ENCODE measurements at places on chromosomes 5 and 9. TPM values are rescaled to one million over a fixed set of nuclear protein-coding genes. Genes with fewer than 3 reads are reported as not detected.

- H3K36me3 ChIP-seq, result peaks cover 7% of the 10 kb centered on the region
- no peak overlapping the region for H3K4me3 ChIP-seq
- no peak for DNase-seq
These were observed 34.7 kb downstream of the CSNK1G3 start for GRCh38 chr5:123546657-123547056.

GRCh38 chr9:100027543-100027942 lies 71.3 kb downstream of the ERP44 start:
- no peaks in the 10 kb centered on the region for H3K27me3 ChIP-seq
- peaks cover 3% of the 10 kb centered on the region for H3K4me1 ChIP-seq
- no peak overlapping the region for H3K27ac ChIP-seq
- H3K36me3 ChIP-seq, result peaks cover 18% of the 10 kb centered on the region
- DNase-seq, result no peak

DNA sequence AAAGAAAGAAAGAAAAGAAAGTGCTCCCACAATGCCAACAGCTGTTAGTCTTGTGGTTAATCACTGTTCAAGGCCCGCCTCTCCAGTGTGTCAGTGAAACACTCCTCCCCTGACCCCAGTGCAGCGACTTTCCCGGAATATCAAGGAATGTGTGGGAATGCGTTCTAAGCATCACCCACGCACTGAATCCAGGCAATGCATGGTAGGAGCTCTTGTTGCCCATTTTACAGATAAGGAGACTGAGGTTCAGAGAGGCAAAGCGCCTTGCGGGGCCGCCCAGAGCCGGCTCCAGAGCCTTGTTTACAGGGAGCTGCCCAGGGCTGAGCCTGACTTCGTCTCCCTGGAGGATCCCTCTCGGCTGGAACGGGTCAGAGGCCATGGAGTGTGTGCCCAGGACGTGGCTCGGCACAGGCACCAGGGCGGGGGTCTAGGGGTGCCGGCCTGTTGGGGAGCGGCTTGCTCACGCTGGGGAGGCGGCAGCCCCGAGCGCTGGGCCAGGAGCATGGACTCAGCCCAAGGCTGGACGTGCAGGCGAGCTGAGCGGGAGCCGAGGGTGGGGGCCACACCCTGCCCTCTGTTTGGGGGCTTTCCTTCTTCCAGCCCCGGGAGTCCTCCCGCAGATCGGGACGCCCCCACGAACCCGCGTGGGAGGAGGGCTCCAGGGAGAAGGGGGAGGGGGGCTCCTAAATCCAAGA lies 823 bp downstream of the ST6GALNAC6 start:
- peak overlapping the region; percentile 82 for H3K4me3 ChIP-seq
- H3K4me1 ChIP-seq, result peaks cover 29% of the 10 kb centered on the region

- no peaks in the 10 kb centered on the region for H3K27me3 ChIP-seq
- peaks cover 3% of the 10 kb centered on the region for H3K36me3 ChIP-seq
- DNase-seq, result no peak
- no peak overlapping the region for H3K27ac ChIP-seq
- H3K4me3 ChIP-seq, result no peak overlapping the region
These were observed 19.7 kb downstream of the CSF2 start for GRCh38 chr5:132093271-132093670.

GRCh38 chr5:65125591-65126541 lies 355.9 kb downstream of the ADAMTS6 start:
- no peak overlapping the region for H3K4me3 ChIP-seq
- H3K36me3 ChIP-seq, result no peaks in the 10 kb centered on the region
- H3K27ac ChIP-seq, result no peak overlapping the region
- peaks cover 1% of the 10 kb centered on the region for H3K4me1 ChIP-seq

DNA sequence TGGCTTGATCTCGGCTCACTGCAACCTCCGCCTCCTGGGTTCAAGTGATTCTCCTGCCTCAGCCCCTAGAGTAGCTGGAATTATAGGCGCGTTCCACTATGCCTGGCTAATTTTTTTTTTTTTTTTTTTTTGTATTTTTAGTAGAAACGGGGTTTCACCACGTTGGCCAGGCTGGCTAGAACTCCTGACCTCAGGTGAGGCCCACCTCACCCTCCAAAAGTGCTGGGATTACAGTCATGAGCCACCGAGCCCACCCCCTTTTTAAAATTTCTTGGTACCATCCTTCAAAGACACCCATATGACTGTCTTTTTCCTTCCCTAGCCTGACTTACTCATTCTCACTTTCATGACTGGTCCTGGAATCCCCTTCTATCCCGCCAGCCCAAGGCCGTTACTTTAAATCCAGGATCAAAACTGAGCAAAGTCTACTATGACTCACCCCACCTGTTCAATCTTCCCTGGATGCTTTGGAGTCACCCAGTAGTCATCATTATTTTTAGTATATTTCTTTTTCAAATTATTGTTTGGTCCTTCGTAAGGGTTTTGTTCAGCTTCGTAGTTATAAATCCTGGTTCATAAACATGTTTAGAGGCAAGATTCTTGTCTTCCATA lies 1.2 kb upstream of the TBCA start:
- H3K4me3 ChIP-seq, result no peak overlapping the region
- peaks cover 23% of the 10 kb centered on the region for H3K36me3 ChIP-seq
- H3K4me1 ChIP-seq, result peaks cover 41% of the 10 kb centered on the region
- peak; percentile 11 for DNase-seq

- H3K4me1 ChIP-seq, result peaks cover 8% of the 10 kb centered on the region
- DNase-seq, result no peak
- H3K4me3 ChIP-seq, result no peak overlapping the region
- no peaks in the 10 kb centered on the region for H3K36me3 ChIP-seq
- H3K27me3 ChIP-seq, result peaks cover 2% of the 10 kb centered on the region
These were observed 68.0 kb upstream of the CTSL start for GRCh38 chr9:87657893-87658292.

DNA sequence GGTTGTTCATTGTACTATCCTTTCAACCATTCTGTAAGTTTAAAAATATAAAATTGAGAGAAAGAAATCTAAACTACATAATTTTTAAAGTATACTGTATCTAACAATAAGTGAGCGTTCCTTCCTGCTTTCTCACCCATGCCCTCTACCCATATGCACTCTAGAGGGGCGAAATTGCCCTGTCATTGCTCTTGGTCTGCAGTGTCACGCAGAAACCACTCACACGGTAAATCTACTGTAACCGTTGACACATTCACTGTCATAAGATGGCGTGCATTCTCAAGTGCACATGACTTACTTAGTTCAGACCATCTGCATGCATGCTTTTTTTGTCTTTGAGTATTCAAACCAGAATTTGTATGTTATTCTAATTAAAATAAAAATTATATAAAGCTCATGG lies 55.7 kb upstream of the NIPBL start:
- peak; percentile 9 for DNase-seq
- no peaks in the 10 kb centered on the region for H3K4me1 ChIP-seq
- H3K27me3 ChIP-seq, result peaks cover 13% of the 10 kb centered on the region
- no peaks in the 10 kb centered on the region for H3K36me3 ChIP-seq
- H3K4me3 ChIP-seq, result no peak overlapping the region
- no peak overlapping the region for H3K27ac ChIP-seq

DNA sequence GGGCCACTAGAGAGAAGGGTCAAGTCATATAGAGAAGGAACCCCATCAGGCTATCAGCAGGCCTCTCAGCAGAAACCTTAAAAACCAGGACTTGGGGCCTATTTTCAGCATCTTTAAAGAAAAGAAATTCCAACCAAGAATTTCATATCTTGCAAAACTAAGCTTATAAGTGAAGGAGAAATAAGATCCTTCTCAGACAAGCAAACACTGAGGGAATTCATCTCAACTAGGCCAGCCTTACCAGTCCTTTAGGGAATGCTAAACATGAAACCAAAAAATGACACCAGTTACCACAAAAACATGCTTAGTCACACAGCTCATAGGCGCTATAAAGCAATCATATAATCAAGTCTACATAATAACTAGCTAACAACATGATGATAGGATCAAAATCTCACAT lies 407.1 kb downstream of the LRRC70 start:
- no peaks in the 10 kb centered on the region for H3K36me3 ChIP-seq
- DNase-seq, result no peak

DNA sequence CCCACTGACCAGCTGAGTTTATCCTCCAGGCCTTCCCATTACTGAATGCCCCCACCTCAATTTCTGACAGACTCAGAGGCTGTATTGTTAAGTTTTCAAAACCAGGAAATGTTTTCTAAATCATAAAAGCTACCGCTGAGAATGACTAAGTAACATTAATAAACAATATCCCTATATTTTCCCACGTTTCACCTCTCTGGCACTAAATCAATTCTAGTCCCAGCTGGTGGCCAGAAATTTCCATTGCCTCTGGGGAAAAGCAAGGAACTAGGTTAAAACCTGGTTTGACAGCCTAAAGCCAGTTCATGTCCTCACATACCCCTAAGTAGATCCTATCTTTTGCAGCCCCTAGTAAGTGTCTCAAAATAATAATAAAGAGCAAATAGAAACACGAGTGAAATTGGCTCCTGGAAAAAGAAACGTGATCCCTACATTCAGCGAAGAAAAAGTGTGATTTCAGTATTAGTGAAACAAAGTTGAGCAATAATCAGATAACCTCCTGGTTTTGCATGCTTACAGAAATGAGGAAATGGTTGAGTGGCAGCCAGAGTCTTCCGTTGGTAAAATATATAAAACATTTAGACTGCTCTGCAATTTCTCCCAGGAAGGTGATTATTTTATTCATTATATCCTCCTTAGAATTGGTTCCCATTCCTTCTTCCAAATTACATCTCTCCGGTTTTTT lies 110.9 kb downstream of the ESM1 start:
- H3K27ac ChIP-seq, result no peak overlapping the region
- peaks cover 46% of the 10 kb centered on the region for H3K27me3 ChIP-seq
- no peak overlapping the region for H3K4me3 ChIP-seq

GRCh38 chr5:87079219-87079618 lies 188.5 kb upstream of the RASA1 start:
- H3K27ac ChIP-seq, result peak overlapping the region; percentile 35
- H3K4me1 ChIP-seq, result peaks cover 52% of the 10 kb centered on the region
- peak; percentile 8 for DNase-seq
- no peak overlapping the region for H3K4me3 ChIP-seq
- no peaks in the 10 kb centered on the region for H3K36me3 ChIP-seq

DNA sequence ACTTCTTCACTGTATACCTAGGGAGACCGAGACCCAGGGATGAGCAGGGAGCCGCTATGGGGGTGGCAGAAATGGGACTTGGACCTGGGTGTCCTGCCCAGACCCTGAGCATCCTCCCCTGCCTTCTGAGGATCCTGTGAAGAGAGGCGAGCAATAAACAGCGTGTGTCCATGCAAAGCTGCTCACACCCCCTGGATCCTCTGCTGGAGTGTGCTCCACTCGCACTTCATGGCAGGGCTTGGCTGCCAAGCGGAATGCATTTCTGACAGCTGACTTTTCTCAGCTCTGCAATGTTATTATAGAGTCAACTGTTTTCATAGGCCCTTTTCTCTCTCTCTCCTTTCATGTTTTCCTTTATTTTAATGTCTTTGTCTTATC lies 31.0 kb upstream of the ALDH1B1 start:
- no peaks in the 10 kb centered on the region for H3K36me3 ChIP-seq
- H3K4me3 ChIP-seq, result no peak overlapping the region
- no peak for DNase-seq
- H3K27ac ChIP-seq, result no peak overlapping the region

DNA sequence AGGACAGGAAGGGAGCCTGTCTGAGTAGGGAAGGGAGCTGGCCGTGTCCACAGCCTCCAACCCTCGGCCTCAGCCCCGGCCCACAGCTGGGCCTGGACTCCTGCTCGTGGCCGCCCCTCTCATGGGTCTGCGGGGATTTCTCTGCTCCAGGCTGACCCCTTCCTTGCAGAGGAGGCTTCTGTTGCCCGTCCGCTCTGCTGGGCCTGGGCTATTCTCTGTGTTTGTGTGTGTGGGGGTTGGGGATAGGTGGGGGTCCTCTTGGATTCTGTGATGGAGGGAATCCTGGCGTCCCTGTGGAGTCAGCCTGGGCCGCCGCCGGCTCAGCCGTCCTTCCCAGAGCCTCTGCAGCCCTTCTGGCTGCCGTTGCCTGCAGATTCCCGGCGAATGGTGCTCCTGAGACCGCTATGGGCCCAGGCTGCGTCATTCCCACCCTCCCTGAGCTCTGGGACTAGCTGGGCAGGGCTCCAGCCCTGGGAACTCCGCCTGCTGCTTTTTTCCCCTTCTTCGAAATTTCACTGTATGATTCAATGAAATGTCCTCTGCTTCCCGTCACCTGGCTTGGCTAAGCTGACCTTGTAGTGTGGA lies 64.2 kb downstream of the FGF18 start:
- H3K4me1 ChIP-seq, result peaks cover 8% of the 10 kb centered on the region
- no peak for DNase-seq
- no peak overlapping the region for H3K4me3 ChIP-seq
- peaks cover 12% of the 10 kb centered on the region for H3K27me3 ChIP-seq
- no peaks in the 10 kb centered on the region for H3K36me3 ChIP-seq

DNA sequence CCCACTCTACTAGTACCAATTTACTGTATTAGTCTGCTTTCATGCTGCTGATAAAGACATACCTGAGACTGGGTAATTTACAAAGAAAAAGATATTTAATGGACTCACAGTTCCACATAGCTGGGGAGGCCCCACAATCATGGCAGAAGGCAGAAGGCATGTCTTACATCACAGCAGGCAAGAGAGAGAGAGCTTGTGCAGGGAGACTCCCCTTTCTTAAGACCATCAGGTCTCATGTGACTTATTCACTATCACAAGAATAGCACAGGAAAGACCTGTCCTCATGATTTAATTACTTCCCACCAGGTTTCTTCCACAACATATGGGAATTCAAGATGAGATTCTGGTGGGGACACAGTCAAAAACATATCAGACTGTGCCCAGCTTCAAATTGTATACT lies 11.5 kb downstream of the UGT3A1 start:
- H3K27me3 ChIP-seq, result no peaks in the 10 kb centered on the region
- no peak for DNase-seq
- no peak overlapping the region for H3K4me3 ChIP-seq
- no peaks in the 10 kb centered on the region for H3K4me1 ChIP-seq

- H3K27ac ChIP-seq, result no peak overlapping the region
- peaks cover 30% of the 10 kb centered on the region for H3K27me3 ChIP-seq
- peaks cover 12% of the 10 kb centered on the region for H3K4me1 ChIP-seq
- H3K4me3 ChIP-seq, result no peak overlapping the region
These were observed 39.1 kb upstream of the S1PR3 start for GRCh38 chr9:88952086-88952615.

GRCh38 chr5:134659456-134659855 lies 10.9 kb downstream of the SEC24A start:
- peaks cover 23% of the 10 kb centered on the region for H3K4me1 ChIP-seq
- H3K27me3 ChIP-seq, result no peaks in the 10 kb centered on the region
- H3K27ac ChIP-seq, result no peak overlapping the region
- no peak for DNase-seq
- no peak overlapping the region for H3K4me3 ChIP-seq

- H3K4me1 ChIP-seq, result peaks cover 3% of the 10 kb centered on the region
- no peaks in the 10 kb centered on the region for H3K36me3 ChIP-seq
- DNase-seq, result no peak
These were observed 3.2 kb upstream of the ACOT12 start for GRCh38 chr5:81397176-81397575.

The ACER2 gene
- total RNA-seq, result 1.6 TPM

The TLE4 gene
- total RNA-seq, result 11.8 TPM

The RNF130 gene
- 10.3 TPM for total RNA-seq

The GZMA gene
- 2.4 TPM for total RNA-seq

The GAS1 gene
- 0.11 TPM for total RNA-seq

Data from activated CD4-positive, alpha-beta T cell treated with anti-CD3 and anti-CD28 coated beads for 36 hours (primary cell).